ENCODE measurements at places on chromosomes 12 and 14. TPM values are rescaled to one million over a fixed set of nuclear protein-coding genes. Genes with fewer than 3 reads are reported as not detected.

DNA sequence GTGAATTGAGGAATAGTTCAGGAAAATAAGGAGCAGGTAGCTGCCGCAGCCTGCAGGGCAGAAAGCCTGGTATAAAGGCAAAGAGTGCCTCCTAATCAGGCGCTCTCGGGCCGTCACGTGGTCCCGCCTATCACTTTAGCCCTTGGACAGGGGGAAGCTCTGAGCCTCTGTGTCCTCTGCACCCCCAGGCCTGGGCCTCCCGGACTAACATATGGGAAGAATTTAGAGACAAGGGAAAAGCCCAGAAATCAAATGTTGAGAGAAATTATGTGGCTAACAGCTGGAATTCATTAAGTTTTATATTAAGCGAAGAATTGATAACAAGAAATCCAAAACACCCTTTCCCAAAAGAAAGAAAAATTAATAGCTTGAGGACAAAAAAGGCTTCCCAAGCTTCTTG lies 417.7 kb downstream of the ATP23 start:
- no peak for DNase-seq

NTN4 gene
- 2.1 TPM for total RNA-seq

DNA sequence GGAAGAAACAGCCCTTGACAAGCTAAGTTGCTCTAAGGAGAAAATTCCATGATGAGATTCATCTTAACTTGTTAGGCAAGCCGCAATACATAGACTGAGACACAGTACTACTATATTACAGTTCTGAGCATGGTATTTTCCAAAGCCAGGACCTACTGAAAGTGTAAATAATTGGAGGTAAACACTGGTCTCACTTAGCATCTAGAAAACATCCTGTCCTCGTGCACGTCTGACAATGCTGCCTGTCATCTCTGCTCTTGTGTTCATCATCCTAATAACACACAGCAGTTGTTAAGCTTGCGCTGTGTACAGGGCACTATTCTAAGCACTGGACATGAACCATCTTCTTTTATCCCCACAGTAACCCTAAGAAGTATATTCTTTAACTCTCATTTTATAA lies 64.2 kb downstream of the GNG2 start:
- DNase-seq, result no peak

DNA sequence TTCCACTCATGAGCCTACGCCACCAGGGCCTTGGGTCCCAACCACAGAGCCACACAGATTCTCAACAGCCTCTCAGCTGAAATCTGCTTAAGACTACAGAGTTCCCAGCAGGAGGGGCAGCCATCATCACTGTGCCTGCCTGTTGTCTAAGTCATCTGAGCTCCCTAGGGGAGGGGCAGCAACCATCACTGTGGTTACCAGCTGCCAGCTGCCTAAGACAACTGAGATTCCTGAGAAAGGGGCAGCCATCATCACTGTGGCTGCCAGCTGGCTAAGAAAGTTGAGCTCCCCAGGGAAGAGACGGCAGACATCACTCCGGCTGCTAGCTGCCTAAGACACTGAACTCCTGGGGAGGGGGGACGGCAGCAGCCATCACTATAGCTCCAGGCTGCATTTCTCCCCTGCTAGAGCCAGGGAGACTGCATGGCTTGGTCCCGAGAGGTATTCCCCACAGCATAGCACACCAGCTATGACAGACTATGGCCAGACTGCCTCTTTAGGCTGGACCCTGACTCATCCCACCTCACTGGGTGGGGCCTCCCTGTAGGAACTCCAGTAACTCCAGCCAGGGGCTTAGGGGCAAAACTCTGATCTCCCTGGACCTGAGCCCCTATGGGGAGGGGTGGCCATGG lies 37.2 kb upstream of the C14orf132 start:
- no peak for DNase-seq

DNA sequence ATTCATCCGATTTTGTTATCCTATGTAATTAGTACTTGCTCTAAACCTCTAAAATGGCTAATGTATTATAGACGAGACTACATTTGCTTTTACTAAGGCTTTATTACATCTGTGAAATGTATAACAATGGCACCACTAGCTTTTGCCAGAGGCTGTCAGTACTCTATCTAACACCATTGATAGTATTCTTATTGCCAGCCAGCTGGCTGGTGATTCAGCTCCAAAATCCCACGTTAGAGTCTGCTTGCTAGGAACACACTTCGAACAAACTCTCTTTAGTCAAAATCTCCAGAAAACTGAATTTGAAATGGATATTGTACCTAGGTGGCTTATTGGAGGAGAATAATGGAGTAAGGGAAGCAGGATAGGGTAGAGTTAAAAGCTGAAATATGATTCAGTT lies 839.2 kb downstream of the SLC6A15 start:
- DNase-seq, result no peak
